Activated CD8-positive, alpha-beta T cell treated with anti-CD3 and anti-CD28 coated beads for 36 hours (primary cell): ENCODE measurements at places on chromosomes 2 and 18. TPM values are rescaled to one million over a fixed set of nuclear protein-coding genes. Genes with fewer than 3 reads are reported as not detected.

The ANTXR1 gene
- total RNA-seq: 0.09 TPM

The FBXO15 gene
- total RNA-seq: 2.1 TPM

The FBLN7 gene
- total RNA-seq: 7.4 TPM

The ACTG2 gene
- total RNA-seq: 0.11 TPM

The TAF4B gene
- total RNA-seq: 15.1 TPM

The TMEM37 gene
- not detected for total RNA-seq

The FAM110C gene
- total RNA-seq: 0.79 TPM

The CRYGC gene
- total RNA-seq: not detected

The IL1F10 gene
- not detected for total RNA-seq

The POMC gene
- 5.1 TPM for total RNA-seq

The GREB1L gene
- total RNA-seq: not detected

The ARHGEF4 gene
- 4.2 TPM for total RNA-seq

The NYAP2 gene
- not detected for total RNA-seq

The UGT1A5 gene
- not detected for total RNA-seq

The SP9 gene
- not detected for total RNA-seq

The TANC1 gene
- 0.92 TPM for total RNA-seq

The ADNP2 gene
- total RNA-seq: 22.1 TPM

The PASK gene
- 71.3 TPM for total RNA-seq

The FHL2 gene
- total RNA-seq: 4.4 TPM
